ENCODE measurements at places on chromosomes 5 and 9.

- DNase-seq = no peak
Measured at GRCh38 chr5:110544603-110545002, 181.9 kb downstream of the TMEM232 start.

DNA sequence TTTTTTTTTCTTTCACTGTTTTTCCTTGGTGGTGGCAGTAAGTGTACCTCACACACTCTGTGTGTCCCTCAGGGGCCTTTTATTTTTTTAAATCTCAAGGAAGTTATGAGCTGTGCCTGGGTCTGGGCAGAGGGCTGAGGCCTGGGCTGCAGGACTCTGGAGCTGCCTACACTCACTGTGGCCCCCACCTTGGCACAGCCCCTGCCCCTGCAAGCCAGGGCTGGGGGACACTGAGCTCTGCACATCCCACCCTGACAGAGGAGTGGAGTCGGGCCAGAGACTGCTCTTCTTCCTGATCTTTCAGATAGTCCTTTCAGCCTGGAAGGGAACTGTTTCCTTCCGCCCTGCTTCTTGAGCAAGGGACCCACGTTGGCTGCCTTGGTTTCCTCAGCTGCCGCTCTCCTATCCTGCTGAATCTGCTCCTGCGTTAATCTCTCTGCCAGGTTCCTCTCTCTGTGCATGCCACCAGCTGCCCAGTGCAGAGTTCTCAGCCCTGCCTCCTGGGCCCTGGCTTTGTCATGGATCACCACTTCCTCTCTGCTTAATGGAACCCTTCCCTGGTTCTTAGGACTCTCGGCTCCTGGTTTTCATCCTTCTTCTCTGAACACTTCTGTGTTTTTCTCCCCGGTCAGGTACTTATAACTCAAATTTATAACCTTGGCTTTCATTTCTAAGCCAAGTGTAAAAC, 502.3 kb downstream of the DIRAS2 start:
- DNase-seq = no peak

DNA sequence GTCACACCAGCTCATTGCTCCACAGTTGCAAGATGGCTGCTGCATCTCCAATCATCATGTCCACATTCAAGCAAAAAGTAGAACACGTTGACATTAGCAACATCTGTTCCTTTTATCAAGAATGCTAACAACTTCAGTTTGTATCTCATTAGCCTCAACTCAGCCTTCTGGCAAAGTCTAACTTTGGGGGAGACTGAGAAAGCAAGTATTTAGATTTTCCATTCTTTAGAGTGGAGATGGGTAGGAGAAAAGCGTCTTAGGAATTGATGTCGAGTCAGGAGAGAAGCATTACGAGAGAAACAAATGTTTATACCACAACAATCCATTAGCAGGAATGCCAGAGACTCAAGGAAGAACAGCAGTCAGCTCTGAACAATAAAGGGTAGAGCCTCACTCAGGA, 446.3 kb downstream of the ENC1 start:
- DNase-seq = no peak

DNA sequence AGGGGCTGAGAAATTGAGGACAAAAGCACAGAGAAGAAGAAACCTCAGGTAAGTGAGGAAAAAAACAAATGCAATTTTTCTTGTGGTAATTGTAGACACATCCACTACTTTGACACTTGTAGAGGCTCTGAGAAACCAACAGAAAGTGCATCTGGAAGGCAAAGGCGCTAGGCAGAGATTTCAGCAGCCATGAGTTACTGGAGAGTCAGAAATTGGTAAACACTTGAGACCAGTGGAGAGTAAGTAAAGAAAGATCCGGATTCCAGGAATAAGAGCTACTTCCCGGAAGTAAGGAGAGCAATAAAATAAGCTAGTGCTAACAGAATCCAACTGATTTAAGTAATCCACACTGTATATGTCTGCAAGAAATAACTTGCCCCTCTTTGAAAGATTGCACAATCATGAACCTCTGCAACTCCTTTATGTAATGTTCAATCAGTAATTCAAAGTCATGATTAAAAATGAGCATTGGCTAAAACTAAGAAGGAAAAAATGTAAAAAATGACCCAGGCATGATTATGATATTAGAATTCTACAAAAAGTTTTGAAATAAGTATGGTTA, 382.1 kb downstream of the CDH18 start:
- no peak for DNase-seq

DNA sequence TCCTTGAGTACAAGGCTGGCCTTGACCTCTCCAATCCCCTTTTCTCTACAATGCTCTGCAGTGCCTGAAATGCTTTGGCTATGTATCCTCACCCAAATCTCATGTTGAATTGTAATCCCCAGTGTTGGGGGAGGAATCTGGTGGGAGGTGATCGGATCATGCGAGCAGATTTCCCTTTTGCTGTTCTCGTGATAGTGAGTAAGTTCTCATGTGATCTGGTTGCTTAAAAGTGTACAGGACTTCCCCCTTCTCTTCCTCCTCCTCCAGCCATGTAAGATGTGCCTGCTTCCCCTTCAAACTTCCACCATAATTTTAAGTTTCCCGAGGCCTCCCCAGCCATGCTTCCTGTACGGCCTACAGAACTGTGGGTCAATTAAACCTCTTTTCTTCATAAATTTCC, 28.5 kb upstream of the AKNA start:
- no peak for DNase-seq

- no peak for DNase-seq
Measured at GRCh38 chr5:121006217-121006616, 542.1 kb downstream of the PRR16 start.

Data from Caco-2 (cell line).